ENCODE measurements at places on chromosomes 5 and 9.

GRCh38 chr9:131807144-131807983 is 67.5 kb upstream of the RAPGEF1 start:
- DNase-seq = no peak

GRCh38 chr5:93598091-93599000 is 15.3 kb downstream of the NR2F1 start:
- no peak for DNase-seq

GRCh38 chr9:127585161-127585819 is 26.8 kb upstream of the STXBP1 start:
- DNase-seq = no peak

- DNase-seq = no peak
These were observed 39.3 kb downstream of the NTNG2 start for GRCh38 chr9:132201139-132201538.

GRCh38 chr9:32304495-32304894 is 79.9 kb upstream of the ACO1 start:
- DNase-seq = no peak

All from left ventricle myocardium inferior (tissue), 1 donor.